ENCODE measurements at places on chromosomes 1 and 21.

GRCh38 chr1:211588711-211589110 lies 9.8 kb upstream of the SLC30A1 start:
- no peak for DNase-seq

GRCh38 chr1:113758631-113759332 lies 504 bp downstream of the PHTF1 start:
- peak; percentile 60 for DNase-seq

DNA sequence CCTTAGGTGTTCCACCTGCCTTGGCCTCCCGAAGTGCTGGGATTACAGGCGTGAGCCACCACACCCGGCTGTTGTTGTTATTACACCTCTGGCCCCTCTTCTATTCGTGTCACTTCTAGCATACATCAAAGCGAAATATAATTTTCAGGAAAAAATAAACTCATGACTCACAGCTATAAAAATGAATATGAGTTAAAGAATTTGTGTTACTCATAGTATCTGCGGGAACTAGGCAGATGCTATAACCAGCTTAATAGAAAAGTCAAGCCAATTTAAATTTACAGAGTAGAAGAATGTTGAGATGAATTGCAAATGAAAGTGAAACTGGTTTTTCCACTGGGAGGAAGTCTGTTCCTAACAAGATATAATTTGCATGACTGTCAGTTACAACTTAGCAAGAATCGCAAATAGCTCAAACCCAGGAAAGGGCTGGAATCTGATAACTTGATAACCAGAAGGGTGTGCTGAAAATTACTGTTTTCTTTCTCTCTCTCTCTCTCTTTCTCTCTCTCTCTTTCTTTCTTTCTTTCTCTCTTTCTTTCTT lies 11.2 kb downstream of the OR2W3 start:
- no peak for DNase-seq

DNA sequence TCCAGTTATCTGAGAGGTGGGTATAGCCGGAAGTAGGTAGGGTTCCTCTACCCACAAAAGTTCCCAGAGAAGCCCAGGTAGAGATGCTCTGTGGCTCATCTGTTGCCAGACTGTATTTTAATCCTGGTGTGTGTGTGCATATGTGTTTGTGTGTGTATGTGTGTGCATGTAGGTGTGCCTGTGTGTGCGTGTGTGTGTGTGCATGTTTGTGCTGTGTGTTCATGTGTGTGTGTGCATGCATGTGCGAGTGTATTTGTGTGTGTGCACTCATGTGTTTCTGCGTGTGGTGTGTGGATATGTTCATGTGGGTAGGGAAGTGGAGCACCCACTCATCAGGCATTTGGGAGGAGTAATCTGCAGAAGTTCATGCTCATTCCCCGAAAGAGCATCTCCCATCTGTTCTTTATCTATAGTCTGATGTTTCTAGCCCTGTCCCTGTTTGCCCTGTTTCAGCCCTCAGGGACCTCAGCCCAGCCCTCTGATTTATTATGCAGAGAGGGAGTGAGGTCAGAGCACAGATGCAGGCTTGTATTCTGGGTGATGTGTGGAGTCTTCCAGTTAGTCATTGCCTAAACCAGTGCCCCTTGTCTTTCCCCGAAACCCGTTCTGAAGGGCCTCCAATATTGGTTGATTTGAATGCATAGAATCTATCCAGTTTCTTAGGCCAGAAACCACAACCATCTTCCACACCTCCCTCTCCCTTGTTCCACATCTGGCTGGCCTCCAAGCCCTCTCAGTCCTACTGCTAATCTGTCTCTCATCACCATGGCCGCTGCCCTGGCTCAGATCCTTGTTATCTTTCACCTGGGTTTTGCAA lies 69.1 kb downstream of the DISC1 start:
- peak; percentile 37 for DNase-seq

DNA sequence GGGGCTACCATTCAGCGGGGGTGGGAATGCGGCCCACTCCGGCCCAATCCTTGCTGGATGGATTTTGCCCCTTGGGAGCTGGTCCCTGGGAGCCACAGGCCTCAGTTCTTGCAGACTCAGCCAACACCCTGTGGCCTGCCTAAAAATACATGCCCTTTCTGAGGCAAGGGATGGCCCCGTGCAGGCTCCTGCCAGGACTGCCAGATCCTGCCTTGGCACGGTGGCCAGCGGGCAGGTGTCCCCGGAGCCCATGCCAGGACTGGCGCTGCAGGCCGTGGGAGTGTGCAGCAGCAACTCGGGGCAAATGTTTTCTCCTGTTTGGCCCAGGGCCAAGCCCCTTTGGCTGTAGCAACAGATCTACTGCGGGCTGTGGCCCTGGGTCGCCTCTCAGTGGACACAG lies 1.6 kb upstream of the PANK4 start:
- no peak for DNase-seq
